ENCODE measurements at places on chromosomes 5 and 9.

DNA sequence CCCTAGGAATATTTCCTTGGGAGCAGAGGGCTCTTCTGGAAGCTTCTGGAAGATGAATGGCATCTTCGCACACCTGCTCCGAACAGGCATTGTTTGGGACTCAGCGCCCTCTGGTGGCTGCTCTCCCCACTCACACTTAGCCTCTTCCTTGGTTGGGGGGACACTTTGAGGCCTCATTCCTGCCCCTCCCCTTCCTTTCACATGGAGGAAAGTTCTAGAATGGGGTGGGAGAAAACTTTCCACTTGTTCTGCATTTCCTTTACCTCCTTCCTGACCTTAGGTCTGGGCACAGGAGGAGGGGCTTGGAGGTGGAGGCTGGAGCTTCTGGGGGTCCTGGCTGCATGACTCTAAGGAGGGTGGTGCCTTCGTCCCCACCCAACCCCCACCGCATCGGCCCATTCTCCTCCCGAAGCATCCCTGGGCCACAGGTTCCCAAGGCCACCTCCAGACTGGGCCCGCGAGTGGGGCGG lies 19.3 kb upstream of the SMIM32 start:
- no peak for DNase-seq

- DNase-seq = no peak
Measured at GRCh38 chr9:120411862-120412424, 168.0 kb downstream of the CDK5RAP2 start.

GRCh38 chr5:91178461-91178860 lies 204.7 kb downstream of the ARRDC3 start:
- no peak for DNase-seq

GRCh38 chr5:167820101-167820990 lies 471.1 kb upstream of the WWC1 start:
- peak; percentile 68 for DNase-seq

DNA sequence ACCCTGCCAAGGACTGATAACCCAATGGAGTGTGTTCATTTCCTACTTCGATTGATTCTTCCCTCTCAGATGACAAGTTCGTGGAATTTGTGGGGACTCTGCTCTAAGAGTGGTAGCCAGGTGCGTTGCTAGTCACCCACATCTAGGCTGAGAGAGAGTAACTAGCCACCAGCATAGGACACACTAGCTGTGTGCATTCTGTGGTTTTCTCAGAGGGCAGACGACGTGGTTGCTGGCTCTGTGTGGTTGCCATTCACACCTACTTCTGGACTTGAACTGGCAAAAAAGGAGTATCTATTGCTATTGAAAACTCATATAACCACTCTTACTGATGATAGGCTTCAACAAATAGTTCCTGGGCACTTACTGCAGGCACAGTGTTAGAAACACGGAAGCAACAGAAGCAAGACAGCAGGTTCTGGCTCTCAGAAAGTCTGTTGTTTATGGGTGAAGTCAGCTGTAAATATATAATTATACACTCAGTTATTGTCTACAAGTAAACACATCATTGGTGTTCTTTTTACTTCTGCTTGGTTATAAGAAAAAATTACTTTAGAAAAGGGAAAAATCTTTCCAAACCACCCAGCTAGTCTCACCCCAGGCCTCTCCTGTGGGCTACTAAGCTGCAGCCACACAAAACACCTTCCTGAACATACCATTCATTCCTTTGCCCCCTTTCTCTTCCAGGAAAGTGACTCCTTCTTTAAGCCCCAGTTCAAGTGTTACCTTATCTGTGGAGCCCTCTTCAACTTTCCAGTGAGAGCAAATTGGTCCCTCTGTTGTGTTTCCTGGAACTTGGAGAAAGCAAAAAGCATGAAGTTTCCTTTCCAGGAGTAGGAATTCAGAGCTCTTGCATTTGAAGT lies 151.1 kb upstream of the HAPLN1 start:
- DNase-seq = no peak

DNA sequence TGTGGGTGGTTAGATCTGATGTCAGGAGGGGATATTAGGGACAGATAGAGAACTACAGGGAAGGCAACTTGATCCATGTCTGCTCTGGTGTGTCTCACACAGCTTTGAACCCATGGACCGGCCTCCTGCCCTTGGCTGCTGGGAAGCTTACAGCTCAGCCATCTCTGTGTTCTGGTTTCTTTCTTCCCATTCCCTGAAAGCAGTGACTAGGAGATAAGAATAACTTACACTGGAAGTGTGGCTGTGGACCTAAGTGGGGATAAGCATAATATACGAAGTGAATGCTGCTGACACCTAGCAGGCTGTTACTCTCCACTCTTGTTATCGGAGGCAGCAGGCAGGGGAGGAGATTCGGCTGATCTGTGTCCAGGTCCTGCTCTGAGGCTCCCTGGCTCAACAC lies 282.3 kb upstream of the TUT7 start:
- DNase-seq = no peak

GRCh38 chr5:73901455-73901854 lies 275.5 kb downstream of the ARHGEF28 start:
- no peak for DNase-seq

DNA sequence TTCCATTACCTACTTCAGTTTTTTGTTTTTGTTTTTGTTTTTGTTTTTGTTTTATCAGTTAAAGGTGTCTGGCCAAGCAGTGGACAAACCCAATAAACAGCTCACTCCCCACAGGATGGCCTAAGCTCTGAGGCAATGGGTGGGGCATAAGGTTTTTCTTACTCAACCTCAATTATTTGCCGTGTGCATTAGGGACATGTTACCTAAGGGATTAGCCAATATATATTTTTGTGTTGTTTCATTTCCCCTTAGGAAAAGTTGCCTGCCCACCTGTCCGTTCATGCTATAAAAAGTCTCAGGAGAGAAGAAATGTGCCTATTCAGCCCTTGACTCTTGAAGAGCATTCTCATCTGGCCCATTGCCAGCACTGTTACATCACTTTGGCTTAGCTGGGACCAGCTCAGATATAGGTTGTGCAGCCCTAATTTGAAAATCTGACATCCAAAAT lies 7.3 kb downstream of the SH3RF2 start:
- no peak for DNase-seq

All from fibroblast of skin of left biceps (primary cell).